Astrocyte of the cerebellum (primary cell): ENCODE measurements at places on chromosomes 7 and 10.

- no peak for DNase-seq
Observed at GRCh38 chr10:60236869-60237524, 152.7 kb downstream of the ANK3 start.

DNA sequence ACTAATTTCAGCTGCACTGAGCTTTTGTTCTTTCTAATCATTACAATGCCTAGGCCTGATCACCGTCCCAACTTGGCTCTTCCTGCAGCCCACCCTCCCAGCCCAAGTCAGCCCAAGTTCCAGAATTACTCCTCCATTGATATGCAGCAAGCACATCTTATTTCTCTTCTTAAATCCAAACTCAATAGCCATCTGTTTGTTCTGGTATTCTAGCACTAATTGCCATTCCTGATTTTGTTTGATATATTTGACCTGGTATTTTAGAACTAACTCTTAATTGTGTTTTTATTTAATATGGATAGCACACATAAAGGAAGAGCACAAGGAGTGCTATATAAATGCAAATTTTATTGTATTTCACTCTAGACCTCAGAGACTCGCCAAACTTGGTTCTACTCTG, 241.2 kb downstream of the SKIDA1 start:
- DNase-seq = no peak

DNA sequence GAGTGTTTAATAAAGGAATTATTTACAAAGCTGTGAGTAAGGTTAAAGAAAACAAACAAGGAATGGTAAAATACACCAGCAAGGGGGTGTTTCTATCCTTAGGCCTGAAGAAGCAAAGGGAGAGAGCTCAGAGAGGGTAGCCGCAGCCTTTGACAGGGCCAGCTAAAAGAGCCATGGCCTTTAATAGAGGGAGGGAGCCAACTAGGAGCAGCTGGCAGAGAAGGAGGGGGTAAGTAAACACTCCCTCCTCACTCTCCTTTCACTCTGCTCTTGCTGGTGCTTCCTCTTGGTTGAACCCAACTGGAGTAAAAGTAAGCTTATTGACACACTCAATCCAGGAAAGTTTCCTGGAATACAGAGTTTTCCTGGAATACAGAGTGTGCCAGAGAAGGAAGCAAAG, 87.5 kb downstream of the CH25H start:
- no peak for DNase-seq

GRCh38 chr7:149825567-149826343, 12.4 kb upstream of the ZNF862 start:
- no peak for DNase-seq

GRCh38 chr7:33108554-33109004, 625 bp downstream of the RP9 start:
- no peak for DNase-seq

DNA sequence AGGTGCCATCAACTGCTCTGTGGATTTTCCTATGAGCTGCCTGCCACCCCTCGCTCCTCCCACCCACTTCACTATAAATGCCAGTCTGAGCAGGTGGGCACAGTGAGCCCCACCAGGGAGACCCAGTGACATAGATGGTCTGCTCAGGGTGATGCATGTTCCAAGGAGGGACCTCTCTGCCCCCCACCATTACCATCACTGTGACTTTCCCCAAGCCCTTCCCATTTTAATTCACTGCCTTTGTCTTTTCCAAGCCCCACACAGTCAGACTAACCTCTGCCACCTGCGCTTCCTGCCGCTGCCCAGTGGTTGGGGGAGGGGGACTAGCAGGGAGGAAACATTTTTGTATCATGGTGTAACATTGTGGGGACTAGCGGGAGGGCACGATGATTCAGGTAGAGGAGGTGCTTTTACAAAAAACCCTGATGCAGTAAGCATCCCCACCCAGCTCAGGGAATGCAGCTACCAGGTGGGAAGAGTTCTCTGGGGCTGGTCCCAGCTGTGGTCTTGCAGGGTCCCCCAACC, 24.6 kb downstream of the PRSS2 start:
- DNase-seq = no peak

GRCh38 chr7:99106821-99107241, 37.1 kb downstream of the SMURF1 start:
- DNase-seq = no peak

DNA sequence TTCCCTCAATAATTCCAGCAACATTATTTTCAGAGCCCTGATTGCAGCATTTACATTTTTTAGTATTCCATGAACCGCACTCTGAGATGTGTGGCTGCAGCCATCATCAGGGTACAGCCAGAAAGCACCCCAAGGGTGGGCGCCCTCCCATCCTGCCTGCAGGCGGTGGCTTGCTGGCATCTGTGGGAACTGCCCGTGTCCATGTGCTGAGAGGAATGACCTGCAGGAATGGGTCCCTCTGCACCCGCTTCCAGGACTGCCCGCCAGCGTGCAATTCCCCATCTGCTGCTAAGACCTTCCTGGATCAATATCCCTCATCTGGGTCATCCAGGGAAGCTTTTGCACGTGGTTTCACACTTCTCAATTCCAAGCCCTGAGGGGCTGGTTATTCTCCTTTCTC, 32.8 kb upstream of the NUB1 start:
- DNase-seq = no peak

DNA sequence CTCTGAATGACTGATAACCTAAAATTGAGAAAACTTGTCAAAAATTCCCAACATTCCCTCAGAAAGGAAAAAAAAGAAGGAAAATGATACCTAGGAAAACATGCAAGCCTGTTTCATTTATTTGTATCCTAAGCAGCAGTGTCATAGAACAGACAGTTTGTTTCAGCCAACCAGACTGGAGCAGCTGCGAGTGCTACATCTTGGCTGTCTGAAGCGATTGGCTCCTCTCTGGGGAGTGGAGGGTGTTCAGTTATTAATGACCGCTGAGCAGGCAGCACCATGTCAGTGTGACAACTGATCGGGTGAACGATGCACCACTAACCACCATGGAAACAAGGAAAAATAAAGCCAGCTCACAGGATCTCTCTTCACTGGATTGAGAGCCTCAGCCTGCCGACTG, at the start of gene LRRN3:
Gene LRRN3 (plus strand): TSS at position 282 of the 400 bp plus-strand sequence. CDS start 31,646 bp downstream, outside the sequence.
- DNase-seq = no peak

DNA sequence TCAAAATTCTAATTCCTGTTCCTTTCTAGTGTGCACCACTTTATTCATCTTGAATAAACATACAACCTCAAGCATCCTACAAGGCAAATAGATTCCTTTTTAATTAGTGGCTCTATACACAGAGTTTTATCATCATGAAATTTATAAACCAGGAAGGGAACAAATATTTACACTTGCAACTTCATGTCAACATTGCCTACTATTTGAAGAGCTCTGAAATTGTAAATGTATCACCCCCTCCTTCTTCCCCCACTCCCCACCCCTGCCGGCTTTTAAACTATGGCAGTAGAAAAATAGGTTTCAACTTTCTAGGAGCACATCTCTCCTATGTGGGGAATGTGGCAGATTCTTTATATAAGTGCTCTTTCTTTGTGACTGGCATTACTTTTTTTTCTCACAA, 49.6 kb downstream of the KAT6B start:
- no peak for DNase-seq

DNA sequence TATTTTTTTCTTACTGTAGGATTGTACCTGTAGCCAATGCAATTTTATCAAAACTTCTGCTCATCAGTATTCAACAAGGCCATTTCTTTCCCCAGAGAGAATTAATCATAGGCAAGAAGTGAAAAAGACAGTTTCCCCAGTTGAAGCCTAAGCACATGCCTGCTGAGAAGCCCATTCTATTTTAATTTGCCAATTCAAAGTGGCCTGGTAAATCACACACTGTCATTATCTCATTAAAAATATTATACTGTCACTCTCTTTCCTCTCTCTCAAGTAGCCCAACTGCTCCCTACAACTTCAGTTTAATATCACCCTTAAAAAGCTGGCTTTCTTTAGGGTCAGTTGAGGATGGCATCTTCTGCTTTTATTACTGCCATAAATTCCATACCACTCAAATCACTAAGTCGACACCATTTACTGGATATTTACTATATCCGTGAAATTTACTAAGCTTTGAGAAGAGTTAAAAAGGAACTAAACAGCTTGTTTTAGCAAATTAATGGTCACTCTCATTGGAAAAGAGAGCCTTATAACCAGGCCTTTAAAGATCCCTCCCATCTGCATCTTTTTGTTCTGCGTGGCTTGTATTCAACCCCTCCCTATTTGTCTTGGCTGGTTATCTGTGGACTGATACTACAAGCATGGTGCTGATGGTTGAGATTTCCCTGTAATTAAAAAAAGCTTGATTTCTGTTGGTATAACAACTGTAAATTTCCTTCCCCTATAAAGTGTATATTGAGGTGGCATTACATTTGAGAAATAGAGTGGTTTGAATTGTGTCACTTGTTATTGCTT, 30.6 kb downstream of the COL28A1 start:
- DNase-seq = no peak

DNA sequence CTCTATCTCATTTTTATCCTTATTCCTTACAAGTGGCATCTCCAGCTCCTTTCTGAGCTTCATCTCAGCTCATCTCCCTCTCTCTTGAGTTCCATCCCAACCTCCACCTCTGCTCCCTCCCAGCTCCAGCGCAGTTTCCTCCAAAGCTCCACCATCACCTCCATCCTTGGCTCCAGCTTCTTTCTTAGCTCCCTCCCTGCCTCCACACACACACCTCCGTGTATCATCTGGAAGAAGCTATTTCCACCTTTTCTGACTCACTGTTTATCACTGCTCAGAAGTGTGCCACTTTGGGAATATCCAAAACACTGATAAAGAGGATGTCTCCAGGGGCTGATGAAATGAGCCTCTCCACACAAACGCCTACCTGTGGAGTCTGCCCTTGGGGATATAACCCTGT, 481.4 kb downstream of the PTPRN2 start:
- DNase-seq = no peak

GRCh38 chr7:99407872-99408378, 472 bp downstream of the PDAP1 start:
- peak; percentile 71 for DNase-seq

- no peak for DNase-seq
Observed at GRCh38 chr7:28005847-28006231, 174.8 kb downstream of the JAZF1 start.

- DNase-seq = peak; percentile 11
Observed at GRCh38 chr10:32207544-32207943, 139.4 kb downstream of the EPC1 start.

- DNase-seq = no peak
Observed at GRCh38 chr7:116101704-116102103, 71.1 kb upstream of the TFEC start.

DNA sequence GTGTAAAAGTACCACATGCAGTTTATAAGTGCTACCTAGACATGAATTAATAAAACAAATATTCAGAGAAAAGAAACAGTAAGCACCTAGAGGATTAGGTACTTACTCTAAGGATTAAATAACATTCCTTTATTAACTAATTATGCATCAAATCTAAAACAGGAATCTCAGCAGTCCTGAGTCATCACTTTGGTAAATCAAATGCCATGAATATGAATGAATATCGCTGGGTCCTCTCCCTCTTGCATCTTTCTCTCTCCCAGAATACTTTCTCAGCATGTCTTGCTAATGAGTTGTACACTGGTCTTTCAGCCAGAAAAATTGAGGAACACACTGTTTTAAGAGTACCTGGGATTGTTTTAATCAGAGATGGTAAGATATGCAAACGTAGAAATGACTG, 225.5 kb upstream of the NFE2L3 start:
- no peak for DNase-seq

GRCh38 chr7:134081695-134082094, 45.4 kb upstream of the LRGUK start:
- no peak for DNase-seq

DNA sequence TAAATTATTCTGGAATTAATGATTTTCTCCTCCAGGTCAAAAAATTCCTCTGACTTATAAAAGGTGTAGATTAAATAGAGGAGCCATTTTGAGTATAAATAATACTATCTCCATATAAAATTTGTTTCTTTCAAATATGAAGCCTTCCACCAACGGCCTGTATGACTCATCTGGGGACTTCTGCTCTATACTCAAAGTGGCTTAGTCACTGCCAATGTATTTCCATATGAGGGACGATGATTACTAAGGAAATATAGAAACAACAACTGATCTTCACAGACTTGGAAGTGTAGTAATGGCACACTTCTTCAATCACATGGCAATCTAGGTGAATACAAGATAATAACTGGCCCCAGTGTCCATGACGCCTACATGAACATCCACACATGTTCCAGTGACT, 335.6 kb upstream of the HGF start:
- no peak for DNase-seq

- no peak for DNase-seq
Observed at GRCh38 chr10:123275136-123275564, 120.9 kb downstream of the BUB3 start.

DNA sequence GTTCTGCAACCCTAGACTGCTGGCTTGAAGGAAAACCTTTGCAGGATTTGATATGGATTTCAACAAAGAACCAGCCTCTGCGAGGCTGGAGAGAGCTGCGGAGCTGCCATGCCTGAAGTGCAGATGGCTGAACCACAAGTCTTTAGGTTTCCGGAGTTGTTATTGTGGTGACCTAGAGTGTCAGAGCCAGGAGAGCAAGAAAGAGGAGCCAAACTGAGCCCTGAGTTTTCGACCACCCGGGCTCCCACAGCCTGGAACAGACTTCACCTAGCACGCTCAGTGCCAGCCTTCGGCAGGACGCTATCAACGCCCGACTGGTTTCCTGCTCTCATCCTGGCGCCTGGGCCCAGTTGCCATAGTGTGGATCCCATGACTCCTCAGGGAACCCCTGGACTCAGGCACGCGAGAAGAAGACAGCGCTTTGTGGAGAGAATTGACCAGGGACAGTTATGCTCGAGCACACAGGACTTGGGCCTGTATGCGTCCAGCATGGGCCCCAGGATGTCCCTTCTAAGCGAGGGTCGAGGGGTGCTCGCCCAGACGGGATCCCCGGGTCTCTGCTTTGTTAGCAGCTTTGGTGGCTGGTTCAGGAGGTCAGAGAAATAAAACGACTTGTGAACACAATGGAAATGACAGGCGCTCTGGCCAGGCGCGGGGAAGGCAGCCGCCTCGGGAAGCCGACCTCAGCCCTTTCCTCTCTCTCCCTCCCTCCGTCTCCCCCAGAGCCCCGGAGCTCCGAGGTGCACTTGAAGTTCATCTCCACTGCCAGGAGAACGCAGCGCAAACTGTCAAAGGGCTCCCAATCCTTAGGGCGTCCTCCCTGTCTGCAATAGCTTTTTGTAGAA, 1.8 kb upstream of the GAD2 start:
- DNase-seq = no peak

DNA sequence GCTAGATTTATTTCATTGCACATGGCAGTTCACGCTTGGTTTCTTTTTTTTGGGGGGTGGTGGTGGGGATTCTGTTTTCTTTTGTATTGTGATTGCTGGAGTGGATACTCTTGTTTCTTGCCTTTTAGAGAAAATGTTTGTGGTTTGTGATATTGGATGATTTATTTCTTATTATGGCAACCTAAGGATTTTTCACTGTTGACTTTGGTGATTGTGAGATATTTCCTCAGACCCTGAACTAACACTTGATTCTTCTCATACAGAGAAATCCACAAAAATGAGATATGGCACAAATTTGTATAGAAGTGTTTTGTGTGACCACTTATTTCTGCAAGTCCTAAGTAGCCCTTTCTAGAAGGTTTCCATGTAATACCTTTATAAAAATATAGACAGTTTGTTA, 871.1 kb downstream of the LRMDA start:
- DNase-seq = no peak
